ENCODE measurements at places on chromosomes 11 and 22.

DNA sequence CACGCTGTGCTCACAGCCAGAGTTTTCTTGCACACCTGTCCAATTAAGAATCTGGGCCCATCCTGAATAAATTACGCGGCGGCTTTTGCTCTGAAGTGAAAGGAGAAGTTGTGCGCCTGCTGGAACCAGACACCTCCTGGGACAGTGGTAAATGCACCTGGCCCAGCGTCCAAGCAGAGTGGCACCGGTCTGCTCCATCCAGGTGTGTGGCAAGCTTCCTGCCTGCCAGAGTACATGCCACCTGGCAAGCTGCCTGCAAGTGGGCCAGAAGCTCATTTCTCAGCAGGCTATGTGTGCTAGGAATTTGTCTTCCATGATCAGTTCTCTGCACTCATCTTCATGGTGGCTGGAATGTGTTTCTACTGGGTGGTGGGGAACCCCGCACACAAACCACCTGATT is 660.6 kb downstream of the ETS1 start:
- DNase-seq, result no peak

DNA sequence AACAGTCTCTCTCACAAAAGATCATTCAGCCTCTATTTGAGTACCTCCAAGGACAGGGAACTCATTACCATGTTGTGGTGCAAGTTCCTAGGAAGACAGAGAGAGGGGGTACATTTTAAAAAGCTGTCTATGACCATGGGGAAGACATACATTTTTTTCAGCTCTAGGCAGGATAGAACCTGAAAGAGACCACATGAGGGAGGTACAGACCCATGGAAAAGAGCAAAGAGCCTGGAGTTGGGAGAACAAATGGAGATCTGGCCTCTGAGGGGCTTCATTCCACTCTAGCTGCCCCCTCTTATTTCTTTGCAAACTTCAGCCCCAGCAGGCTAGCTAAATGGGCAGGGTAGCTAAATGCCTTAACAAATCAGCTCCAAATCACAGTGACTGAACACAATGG is 36.3 kb downstream of the KCNC1 start:
- DNase-seq, result no peak

- DNase-seq, result no peak
Observed at GRCh38 chr11:44627165-44627789, 61.8 kb downstream of the CD82 start.

- no peak for DNase-seq
Observed at GRCh38 chr22:46127556-46127955, 22.8 kb upstream of the PPARA start.

- DNase-seq, result no peak
Observed at GRCh38 chr22:39689421-39689820, 118.9 kb downstream of the CACNA1I start.

DNA sequence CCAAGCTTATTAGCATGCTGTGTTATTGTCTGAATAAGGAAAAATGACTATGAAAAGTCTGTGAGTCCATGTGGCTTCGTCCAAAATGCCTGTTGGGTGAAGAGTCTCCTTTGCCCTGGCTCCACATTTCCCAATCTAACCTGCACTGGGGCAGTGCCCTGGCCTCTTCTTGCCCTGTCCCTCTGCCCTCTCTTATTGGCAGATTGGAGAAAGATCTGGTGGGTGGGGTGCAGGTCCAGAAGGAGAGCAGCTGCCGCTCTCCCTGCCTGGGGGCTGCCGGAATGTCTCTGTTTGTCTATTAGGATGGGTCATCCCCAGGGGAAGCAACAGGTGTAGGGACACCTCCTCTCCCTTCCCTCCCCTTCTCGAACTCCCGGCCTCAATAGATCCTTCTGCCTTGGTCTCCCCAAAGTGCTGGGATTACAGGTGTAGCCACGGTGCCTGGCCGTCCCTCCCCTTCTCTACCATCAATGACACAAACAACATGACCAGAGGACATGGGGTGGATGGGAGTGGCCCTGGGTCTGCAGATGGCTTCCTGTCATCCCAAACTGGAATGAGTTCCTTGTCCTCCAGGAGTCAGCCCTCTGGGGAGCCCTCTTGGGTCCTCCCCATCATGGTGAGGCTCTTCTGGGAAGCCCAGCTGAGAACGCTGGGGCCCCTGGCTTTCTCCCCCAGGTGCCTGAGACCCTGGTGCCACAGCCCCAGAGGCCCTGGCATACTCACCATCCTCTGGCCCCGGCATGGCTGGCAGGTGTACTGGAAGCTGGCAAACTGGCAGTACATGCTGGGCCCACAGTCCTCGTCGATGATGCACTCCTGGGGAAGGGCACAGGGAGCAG is 40.5 kb downstream of the DKK3 start:
- DNase-seq, result no peak

GRCh38 chr11:124115782-124116616 is 749 bp downstream of the VWA5A start:
- DNase-seq, result no peak

DNA sequence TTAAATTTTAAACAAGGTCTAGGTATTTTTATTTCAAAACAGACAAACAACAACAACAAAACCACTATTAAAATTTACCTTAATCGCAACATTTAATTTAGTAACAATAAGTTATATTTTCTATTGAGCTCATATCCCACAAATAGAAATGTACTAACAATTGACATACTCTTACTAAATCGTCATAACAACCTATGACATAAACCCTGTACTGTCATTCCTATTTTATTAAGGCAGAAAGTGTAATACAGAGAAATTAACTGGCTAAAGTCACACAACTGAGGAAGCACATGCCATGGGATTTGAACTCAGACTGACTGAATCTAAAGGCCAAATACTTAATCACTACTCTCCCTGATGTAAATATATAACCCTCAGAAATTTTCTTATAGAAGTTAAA is 3.0 kb downstream of the KIF18A start:
- no peak for DNase-seq

GRCh38 chr11:130825983-130826382 is 90.3 kb downstream of the SNX19 start:
- DNase-seq, result no peak

DNA sequence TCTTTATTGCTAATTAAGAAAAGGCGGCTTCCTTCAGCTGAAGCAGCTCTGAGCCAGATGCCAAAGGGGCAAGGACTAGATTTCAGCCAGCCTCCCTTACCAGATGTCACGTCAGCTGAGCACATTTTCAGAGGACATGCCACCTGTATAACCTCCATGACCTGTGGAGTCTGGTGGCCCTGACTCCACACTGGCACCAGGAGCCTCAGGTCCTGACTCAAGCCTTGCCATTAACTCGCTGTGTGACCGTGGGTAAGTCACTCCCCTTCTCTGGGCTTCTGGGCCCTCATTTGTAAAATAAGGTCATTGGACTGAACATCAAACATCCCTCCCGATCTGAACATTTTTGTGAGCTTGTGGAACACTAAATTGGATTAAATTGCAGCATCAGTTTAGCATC is 46.0 kb downstream of the FBXO7 start:
- DNase-seq, result no peak

DNA sequence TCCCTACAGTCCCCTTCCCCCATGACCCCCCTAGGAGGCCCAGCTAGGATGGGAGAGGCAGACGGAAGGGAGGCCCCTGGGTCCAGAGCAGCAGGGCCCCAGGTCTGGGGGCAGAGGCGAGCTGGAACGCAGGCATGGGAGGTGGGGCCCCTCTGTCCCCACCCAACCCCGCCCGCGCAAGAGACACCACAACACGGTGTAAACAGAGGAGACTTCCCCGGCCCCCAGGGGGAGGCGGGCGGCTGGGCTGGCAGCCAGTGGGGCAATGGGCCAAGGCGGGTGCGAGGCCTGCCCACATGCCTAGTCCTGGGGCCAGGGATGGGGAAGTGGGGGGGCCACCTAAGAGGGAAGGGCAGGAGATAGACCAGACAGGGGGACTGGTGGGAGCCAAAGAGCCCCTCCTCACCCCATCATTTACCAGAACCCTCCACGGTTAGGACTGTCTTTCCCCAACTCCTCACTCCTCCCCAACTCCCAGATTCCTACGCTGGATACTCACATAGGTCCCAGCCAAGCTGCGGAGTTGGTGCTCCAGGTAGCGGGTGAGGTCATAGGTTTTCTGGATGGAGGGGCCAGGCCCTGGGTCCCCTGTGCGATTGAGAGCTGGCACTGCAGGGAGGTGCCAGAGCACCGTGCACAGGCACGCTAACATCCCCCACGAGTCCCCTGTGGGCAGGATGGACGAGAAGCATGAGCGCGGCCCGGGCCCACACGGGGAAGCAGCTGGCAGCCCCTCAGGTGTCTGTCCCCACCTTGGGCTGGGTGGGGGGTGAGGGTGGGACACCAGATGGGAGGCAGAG is 6.2 kb downstream of the CLCF1 start:
- no peak for DNase-seq

DNA sequence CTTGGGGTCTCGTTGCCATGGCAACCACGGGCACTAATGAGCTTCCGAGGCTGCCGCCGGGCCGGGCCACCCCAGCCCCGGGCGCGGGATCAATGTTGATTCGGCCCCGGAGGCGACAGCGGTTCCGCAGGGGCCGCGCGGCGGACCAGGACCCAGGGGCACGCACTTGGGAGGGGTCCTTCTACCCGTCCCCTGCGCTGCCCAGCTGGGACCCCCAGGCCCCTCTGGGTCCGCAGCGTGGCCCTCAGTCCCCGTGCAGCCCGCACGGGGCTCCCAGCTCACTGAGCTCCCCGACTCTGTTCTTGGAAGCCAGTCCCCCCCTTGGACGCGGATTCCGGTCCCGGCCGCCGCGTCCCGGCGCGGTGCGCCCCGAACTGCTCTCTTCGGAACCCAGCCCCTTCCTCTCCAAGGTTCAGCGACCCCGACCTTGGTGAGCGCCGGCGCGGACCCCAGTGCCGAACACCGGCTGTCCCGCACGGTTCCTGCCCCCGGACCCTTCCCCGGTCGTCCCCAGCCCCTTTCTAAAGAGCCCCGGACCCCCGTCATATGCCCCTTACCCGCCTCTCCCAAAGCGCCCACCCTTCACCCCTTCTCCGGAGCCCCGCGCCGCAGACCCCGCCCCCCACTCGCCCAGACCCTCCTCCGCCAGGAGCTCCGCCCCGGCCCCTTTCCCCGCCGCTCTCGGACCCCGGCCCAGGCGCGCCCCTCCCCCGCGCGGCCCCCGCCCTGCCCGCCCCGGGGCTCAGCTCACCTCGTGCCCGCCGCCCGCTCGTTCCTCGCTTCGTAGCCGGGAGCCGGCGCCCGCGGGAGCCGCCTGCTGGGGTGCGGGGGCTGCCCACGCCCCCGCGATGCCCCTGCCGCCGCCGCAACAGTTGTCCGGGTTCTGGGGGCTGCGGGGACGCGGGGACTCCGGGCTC is 18.3 kb upstream of the SHISAL1 start:
- DNase-seq, result no peak

GRCh38 chr22:48612077-48612995 is 1215.3 kb downstream of the BRD1 start:
- DNase-seq, result no peak

- no peak for DNase-seq
Observed at GRCh38 chr11:110362971-110363509, 66.6 kb upstream of the RDX start.

GRCh38 chr11:2085251-2086066 is 53.7 kb downstream of the IGF2 start:
- DNase-seq, result no peak

- no peak for DNase-seq
Observed at GRCh38 chr11:126482586-126483108, 127.2 kb downstream of the ST3GAL4 start.

DNA sequence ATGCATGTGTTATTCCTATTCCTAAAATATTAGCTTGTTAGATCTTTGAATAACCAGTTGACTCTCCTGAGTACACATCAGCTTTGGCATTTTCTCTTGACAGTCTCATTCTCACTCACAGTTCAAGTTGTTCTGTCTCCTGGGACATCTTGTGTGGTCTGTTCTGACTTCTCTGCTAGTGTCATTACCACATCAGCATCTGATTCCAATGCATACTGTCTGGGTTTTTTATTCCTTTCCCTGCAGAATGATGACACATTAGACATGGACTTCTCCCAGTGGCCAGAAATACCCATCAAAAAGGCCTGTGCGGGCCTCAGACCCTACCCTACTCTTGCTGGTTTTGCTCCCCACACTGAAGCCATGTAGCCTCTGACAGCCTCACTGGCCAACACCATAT is 2.7 kb downstream of the ZNF74 start:
- DNase-seq, result no peak

GRCh38 chr11:66363805-66364535 is 7.6 kb downstream of the SLC29A2 start:
- peak; percentile 88 for DNase-seq

GRCh38 chr22:44884968-44885805 is 124.6 kb downstream of the PHF21B start:
- no peak for DNase-seq

DNA sequence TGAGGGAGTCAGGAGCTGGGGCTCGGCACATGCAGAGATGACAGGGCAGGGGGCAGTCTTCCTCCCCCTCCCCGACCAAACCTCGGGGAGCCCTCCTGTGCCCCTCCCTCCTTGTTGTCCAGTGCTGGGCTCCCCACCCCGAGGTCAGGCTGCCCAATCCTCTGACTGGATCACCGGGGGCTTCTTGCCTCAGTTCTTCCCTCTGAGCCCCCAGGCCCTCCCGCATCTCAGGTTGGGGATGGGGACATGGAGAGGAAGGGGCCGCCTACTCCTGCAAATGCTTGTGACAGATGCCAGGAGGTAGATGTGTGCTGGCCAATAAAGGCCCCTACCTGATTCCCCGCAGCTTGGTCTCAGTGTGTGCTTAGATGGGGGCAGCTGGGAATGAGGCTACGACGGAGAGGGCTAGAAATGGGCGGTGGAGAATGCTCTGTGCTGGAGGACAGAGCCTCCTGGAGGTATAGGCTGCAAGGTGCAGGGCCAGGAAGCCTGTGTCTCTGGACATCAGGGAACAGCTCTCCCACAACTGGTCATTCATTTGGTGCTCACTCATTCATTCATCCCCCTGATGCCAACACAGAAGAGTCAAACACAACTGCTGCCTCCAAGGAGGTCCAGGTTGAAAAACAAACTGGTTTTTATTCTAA is 8.4 kb downstream of the RHBDD3 start:
- no peak for DNase-seq

- DNase-seq, result no peak
Observed at GRCh38 chr11:132439711-132440255, 1069.4 kb downstream of the NTM start.

- no peak for DNase-seq
Observed at GRCh38 chr22:50672471-50673230, at the start of gene SHANK3. Gene SHANK3, plus strand, starts transcription at chr22:50672823.

DNA sequence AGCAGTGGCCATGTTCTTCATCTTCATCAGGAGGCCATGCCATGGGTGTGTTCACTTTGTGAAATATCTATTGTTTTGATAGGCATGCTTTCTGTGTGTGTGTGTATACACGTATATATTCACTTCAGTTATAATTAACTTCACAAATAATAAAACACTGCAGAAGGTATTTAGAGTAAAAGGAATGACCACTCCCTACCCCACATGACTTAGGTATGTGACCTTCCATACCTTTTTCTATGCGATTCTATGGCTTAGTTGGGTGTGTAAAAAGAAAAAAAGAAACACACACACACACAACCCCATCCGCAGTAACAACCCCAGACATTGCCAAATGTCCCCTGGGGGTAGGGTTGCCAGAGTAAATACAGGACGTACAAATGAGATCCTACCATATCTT is 72.0 kb downstream of the CYTH4 start:
- DNase-seq, result no peak

GRCh38 chr11:115784796-115785521 is 280.7 kb upstream of the CADM1 start:
- no peak for DNase-seq
